ENCODE measurements at places on chromosomes 11 and 22.

DNA sequence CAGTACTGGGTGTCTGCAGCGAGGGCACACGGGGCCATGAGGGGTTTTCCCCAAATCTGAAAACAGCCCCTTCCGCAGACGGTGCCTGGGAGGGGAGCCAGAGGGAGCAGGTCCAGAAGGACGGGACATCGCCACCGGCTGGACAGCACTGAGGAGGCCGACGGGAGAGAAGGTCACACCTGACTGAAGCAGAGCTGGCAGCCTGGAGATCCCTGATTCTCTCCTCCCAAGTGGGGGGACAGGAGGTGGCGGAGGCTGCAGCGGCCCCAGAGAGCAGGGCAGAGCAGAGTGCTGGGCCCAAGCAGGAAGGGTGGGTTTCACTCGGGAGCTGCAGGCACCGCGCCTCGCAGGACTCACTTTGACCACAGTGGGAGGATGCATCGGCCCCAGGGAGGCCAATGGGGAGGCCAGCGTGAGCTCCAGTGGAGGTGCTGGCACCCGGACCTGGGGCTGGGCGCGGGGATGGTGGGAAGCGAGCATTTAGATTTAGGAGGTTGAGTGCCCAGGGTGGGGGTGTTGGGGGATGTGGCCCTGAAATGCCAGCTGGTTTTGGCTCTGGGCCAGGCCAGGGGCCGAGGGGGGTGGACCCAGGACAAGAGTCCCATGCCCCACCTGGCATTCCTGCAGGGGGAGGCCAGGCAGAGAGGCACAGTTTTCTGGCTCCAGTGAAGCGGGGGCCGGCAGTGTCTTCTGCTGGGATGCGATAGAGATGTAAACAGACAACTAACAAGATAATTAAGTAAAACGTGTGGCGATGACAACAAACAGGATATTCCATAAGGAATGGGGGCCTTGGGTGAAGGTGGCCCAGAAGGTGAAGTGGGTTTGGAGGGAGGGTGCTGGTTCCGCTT lies 92.3 kb upstream of the FGF3 start:
- no peak for DNase-seq

GRCh38 chr11:108853864-108854263 lies 189.0 kb downstream of the DDX10 start:
- peak; percentile 32 for DNase-seq

DNA sequence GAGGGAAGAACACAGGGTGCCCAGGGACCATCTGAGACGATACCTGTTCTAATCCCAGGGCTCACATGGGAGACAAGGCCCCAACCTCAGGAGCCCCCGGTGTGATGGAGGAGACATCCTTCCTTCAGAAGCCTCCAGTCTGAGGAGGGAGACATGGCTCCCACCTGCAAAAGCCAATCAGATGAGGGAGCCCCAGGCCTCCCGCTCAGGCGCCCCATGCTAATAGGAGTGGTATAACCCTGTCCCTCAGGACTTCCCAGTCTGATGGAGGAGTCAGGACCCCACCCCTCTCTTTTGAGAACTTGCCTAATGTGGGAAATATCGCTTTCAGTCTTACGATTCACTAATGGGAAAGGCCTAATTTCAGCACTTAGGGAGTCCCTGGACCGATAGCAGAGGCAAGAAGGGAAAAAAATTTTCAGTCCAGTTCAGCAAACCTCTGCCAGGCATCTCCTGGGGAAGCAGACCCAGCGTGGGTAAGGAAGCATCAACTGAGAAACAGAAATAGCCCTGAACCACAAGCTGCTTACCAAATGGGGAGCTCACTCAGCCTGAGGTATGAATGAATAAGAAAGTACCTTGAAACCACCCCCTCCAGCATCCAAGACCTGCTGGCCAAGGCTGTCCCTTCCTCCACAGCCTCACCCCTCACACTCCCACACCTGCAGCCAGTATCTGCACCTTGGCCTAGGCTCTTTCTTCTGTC lies 5.9 kb downstream of the ARRB1 start:
- DNase-seq: no peak

DNA sequence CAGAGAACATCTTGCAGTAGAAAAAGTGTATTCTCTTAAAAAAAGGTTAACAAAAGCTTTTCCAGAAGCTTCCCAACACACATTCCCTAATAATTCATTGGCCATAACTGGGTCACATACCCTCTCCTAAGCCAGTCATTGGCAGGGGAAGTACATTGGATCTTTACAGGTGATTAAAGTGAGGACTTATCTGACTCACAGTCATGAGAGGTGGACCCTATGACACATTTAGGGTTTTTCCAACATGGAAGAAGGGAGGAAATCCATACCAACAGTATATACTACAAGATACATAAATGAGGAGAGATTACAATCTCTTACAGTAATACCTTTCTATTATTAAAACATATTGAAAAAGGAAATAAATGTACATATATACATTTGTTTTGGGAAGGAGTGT lies 72.2 kb downstream of the CCDC73 start:
- DNase-seq: no peak

GRCh38 chr11:45918962-45919675 lies 1.4 kb upstream of the PEX16 start:
- no peak for DNase-seq

GRCh38 chr22:40728731-40729189 lies 49.5 kb downstream of the MCHR1 start:
- no peak for DNase-seq

DNA sequence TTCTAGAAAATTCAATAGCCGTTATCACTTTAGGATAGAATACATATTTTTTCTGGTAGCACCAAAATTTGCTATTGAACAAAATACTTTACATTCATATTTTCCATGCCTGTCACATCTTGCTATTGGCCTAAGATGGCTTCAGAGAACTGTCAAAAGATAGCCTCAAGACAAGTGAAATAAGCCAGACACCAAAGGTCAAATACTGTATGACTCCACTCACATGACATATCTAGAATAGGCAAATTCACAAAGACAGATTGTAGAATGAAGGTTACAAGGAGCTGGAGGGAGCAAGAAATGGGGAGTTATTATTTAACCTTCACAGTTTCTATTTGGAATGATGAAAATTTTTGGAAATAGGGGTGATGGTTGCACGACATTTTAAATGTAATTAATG lies 223.7 kb upstream of the ZC3H12C start:
- no peak for DNase-seq

- DNase-seq: no peak
These were observed 146.2 kb downstream of the DBX1 start for GRCh38 chr11:20014067-20014402.

GRCh38 chr22:31143038-31143437 lies 2.7 kb upstream of the PLA2G3 start:
- DNase-seq: no peak

GRCh38 chr11:66619080-66619554 lies 2.7 kb downstream of the RBM14 start:
- DNase-seq: no peak

DNA sequence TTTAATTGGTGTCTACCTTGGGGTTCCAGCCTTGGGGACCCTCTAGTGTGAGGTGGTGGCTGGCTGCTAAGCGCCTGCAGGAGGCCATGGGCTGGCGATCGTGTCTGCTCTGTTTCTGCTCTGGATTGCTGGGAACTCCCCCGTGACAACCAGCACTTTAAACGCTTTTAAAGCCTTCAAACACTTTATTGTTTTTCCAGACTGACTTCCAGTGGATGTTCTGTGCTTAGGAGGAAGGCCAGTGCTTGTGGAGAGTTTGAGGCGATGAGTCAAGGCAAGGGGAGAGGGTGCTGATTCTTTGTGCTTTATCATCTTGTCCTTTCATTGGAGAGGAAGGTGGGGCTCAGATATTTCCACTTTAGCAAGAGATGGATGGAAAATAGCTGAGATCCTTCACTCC lies 81.6 kb downstream of the FLI1 start:
- no peak for DNase-seq

- DNase-seq: no peak
These were observed 95.3 kb downstream of the FBXO7 start for GRCh38 chr22:32569956-32570355.

DNA sequence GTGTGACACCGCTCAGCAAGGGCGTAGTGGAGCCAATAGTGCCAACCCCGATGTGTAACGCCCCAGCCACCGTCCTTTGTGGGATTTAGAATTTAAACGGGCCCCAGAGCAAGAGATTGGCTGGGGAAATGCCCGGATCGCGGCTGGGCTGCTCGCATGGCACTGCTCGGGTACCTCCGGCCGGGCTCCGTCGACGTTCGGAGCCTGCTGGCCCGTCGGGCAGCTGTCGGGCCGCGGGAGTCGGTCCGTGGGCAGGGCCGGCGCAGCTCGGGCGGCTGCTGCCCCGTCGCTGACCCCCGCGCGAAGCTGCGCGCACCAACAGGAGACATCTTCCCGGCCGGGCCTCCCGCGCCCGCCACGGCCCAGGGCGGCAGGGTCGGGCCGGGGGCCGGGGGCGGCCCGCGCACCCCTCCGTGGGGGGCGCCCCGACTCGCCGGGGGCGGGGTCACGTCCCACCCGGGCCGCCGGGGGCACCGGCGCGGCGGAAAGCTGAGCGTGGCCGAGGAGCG lies 1.3 kb upstream of the KDM2A start:
- DNase-seq: peak; percentile 69

DNA sequence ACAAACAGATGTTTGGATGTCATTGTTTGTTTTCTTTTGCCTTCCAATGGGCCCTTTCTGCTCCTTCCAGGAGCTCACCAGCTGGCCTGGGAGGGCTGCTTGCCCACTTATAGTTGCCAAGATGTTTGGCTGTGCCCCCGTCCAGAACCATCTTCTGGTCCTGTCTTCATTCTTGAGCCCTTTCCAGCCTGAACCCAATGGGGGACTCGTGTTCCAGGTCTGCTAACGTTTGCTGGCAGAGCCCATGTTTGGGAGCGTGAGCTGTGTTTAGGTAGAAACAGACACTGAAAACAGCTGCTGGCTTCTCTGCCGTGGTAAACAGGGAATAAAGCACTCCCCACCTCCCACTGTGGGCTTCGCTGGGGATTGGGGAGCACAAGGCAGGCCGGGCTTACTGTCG lies 83.2 kb upstream of the SYT13 start:
- DNase-seq: no peak

GRCh38 chr11:47388697-47389576 lies 10.6 kb upstream of the SPI1 start:
- DNase-seq: no peak

GRCh38 chr11:69416143-69416515 lies 65.3 kb upstream of the LINC01488 start:
- DNase-seq: no peak

Data from GM23338 (cell line).